ENCODE measurements at places on chromosomes 6 and 20.

DNA sequence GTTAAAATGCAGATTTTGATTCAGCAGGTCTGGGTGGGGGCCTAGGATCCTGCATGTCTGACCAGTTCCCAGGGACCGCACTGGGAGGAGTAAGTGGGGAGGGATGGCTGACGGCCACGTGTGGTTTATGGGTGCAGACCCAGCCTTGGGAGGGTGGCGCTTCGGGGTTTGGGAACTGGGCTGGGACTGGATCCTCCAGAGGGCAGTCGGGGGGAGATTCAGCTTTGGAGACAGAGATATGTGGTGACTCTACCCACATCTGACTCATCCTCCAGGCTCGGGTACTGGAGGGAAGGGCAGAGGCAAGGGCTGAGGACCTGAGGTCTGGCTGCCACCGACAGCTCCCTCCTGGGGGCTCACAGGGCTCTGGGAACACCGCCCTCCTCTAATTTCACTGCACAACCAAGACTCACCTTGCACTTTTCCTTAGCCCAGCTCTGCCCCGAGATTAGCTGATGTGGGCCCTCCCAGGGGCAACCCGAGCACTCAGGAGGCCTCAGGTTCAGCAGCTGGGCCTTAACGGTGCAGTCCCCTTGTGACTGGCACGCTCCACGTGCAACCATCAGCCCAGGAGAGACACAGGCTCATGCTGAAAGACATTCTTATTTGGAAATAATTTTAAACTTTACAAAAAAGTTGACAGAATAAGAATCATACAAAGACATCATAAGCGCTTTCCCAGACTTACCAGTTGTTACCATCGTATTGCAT lies 172.8 kb upstream of the PMEPA1 start:
- no peak for DNase-seq

- DNase-seq, result no peak
Measured at GRCh38 chr6:31158863-31159855, 770 bp downstream of the TCF19 start.

DNA sequence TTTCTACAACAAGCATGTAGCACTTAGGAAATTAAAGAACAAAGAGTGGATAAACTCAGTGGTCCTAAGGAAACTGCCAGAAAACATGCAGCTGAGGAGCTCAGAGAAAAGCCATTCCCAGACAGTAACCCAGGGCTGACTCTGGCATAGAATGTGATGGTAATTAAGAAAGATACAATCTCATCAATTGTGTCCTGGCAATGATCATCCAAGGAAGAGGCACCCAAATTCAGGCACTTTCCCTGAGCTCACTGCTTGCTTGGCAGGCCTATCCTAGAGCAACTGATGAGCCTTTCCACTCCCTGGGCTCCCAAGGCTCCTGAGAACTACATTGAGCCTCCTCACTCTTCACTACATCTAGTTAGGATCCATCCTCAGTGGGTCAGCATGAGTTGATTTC lies 16.2 kb downstream of the EIF2S2 start:
- DNase-seq, result no peak

DNA sequence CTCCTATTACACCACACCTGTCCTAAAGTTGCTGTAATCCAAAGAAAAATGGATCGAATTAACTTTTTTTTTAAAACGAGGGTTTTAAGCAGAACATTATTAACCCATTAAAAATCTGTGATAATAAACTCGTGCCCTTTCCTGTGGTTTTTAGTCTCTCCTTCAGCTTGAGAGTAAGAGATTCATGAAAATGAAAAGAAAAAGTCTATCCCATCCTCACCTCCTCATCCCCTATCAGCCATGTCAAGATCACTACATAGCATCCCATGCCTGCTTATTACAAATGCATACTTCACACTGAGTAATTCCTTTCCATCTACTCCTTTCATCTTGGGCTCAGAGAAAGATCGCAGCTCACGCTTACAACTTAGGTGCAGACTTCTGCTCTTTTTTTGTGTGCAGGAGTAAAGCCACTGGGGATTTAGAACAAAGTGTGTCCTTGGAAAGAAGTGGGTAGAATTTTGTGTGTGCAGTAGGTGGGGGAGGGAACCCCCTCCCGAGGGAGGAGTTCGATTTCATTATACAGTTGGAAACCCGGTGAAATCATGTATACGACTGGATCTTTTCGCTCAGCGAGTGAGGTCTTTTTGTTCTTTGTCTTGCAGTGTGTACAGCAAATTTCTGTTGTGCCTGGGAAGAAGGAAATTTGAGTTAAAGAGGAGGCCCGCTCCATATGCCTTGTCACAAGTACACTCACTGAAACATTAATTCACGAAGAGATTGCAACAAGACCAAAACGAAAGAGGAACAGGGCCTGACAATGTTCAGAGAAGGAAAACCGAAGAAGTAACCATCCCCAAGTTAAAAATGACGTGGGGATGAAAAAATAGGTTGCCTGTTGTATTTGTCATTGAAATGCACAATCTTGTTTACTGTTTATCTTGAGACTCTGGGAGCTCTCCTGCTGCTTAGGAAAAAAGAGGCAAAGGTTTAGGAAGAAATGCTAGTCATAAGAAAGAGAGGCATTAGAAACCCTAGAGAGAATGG lies 146.5 kb upstream of the ZNF217 start:
- DNase-seq, result no peak
